NCI-H460 (cell line): ENCODE measurements at places on chromosomes 5 and 9.

DNA sequence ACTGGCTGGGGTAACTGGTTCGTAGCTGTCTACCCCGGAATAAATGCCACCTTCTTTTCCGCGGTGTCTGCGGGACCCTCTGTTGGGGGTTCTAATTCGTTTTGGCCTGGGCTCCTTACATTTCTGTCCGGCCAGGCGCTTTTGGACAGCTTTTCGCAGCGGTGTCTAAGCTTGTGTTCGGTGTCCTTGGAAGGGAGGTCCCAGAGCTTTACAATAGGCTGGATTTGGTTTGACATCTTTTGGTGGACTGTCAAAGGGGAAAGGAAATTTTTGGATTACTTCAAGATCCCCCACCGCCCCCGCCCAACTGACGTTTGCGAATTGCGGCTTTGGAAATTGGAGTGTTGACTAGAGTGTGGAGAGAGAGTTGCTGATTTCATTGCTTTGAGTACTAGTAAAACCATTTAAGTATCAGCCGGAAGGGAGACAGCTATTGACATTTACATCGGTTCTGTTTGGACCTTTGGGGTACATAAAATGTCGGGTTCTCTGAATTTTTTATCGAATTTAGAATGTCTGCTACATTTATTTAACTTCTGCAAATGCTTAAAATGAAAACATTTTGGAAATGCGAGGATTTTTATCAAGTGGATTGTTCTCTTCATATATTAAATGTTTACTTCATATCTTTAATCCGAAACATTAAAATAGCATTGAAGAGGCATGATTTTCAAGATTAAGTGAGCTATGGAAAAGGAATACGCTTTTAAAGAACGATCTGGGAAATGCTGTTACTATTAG, 4.7 kb upstream of the PURA start:
- no peak for DNase-seq

DNA sequence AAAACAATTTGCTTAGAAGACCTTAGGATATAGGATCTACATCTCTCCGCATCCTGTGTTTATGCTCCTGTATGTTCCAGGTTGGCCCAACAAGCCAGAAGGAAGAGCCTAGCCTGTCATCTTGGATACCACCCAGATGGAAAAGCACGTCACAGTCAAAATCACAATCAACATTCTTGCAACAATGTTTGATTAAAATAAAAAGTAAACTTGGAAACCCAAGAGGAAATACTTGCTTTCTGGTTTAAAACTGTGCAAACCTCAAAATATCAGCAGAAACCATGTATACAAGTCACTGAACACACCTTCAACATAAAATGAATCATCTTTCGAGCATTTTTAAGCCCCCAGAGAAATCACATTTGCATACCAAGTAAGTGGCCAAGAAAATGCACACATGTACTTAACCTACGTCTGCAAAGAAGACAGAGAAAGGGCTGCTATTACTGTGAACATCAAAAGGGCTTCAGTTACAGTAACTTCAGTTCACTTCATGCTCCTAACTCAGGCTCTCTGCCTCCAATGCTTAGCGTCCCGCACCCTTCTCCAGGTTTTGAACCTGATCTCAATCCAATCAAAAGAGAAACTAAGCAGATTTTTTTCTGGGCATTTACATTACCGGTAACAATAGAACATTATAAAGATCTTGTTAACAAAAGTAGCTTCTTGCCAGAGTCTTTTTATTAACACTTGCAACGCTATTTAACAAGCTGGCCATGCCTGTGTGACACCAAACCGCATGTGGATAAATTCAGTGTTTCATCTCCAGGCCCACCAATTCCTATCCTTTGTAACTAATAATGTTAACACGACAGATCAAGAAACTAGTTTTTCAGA, 1.3 kb downstream of the ENC1 start:
- no peak for DNase-seq

DNA sequence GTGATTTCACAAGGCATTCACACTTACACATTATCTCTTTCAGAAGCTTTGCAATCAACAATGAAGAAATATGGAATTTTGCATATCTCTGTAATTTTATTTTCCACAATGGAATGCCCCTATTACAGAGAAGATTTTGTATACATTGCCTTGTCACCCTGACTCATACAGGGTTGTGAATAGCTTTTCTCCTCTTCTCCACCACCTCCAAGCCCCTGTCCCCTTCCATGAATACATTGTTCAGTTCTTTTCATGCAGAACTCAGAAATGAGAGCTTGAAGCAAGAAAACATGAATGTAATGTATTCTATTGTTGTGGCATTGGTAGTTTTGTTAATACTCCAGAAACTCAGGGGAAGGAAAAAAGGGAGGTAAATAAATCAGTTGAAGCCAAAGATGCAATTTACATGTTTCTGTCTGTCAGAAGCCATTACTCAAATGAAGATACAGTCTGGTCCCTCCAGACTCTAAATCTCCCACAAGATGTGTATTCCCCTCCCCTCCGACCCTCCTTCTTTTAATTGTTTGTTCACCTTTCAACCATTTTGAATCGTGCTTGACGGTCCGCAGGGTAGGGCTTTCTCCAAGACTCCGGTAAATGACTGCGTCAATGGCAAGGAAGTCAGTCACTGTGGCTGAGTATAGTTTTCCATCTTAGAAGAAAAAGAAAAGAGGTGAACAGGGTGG, 86.1 kb downstream of the SEMA6A start:
- peak; percentile 4 for DNase-seq

- DNase-seq = no peak
These were observed 42.0 kb downstream of the SSBP2 start for GRCh38 chr5:81708889-81709288.

DNA sequence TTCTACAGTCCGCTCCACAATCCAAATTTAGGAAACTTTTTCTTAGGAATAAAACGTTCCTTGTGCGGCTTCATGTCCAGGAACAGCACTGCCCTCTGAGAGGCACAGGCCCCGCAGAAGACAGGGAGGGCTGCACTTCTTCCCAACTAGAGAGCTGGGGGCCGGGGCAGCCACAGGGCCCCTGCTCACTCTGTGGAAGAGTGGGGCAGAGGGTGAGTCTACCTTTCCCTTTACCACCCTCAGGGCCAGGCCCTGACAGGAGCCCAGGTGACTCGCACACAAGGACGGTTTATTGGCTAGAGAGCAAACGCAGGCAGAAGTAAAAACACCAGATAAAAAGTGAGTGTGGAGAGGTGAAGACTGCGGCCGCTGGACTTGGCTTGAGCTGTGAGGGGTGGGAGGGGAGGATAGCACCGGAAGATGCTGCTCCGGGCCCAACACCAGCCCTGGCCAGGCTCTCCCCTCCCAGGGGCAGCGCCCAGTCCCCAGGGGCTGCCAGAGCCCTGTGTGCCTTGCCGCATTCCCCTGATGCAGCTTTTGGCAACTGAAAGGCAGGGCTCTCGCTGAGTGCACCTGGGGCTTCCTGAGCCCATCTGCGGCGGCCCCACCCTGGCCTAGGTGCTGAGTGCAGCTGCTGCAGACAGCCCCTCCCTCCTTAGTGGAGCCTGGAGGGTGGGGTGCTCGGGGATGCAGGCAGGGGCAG, 20.2 kb downstream of the SH3GLB2 start:
- no peak for DNase-seq

GRCh38 chr5:179964015-179964414, 56.3 kb upstream of the TBC1D9B start:
- DNase-seq = no peak

DNA sequence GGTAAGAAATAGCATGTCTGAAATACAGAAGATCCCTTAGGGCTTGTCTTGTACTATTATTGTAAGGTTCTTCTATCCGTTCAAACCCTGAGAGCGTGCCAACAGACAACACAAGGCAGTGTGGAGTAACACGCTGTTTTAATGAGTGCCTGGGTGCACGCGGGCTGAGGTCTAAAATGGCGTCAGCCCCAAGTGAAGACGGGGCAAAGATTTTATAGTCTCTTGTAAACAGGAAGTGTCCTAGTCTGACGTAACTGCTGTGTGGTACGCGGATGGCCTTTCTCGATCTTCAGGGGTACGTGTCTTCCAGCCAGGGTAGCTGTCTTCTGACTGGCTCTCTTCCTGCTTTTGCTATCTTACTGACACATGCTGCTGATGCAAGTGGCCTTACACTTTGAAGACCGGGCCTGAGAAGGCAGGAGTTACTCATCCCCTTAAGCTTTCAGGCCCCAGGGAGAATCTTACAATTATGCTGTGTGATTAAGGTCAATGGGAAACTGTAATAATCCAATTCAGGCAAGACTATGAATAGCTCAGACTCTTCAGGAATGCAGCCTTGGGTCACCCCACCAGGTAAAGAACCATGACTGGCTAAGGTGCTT, 1812.0 kb upstream of the CDH9 start:
- DNase-seq = no peak

- no peak for DNase-seq
These were observed 89.2 kb downstream of the HMCN2 start for GRCh38 chr9:130354806-130355205.

GRCh38 chr5:137304226-137304874, 194.8 kb downstream of the SPOCK1 start:
- DNase-seq = no peak

DNA sequence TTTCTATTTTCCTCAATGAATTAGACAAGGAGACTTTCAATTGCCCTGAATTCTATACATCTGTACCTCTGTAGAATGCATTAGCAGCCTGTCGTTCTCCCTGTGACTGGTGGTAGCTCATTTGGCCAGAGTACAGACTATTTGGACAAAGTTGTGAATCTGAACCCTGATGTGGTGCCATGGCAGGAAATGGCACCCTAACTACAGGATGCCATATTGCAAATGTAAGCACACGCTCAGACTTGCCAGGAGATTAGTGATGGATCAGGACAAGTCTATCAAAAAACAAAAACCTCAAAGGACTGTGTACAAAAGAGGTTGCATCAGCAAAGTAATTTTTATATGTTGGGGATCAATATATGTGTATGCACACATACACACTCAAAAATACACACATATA, 58.3 kb downstream of the SVEP1 start:
- DNase-seq = no peak

DNA sequence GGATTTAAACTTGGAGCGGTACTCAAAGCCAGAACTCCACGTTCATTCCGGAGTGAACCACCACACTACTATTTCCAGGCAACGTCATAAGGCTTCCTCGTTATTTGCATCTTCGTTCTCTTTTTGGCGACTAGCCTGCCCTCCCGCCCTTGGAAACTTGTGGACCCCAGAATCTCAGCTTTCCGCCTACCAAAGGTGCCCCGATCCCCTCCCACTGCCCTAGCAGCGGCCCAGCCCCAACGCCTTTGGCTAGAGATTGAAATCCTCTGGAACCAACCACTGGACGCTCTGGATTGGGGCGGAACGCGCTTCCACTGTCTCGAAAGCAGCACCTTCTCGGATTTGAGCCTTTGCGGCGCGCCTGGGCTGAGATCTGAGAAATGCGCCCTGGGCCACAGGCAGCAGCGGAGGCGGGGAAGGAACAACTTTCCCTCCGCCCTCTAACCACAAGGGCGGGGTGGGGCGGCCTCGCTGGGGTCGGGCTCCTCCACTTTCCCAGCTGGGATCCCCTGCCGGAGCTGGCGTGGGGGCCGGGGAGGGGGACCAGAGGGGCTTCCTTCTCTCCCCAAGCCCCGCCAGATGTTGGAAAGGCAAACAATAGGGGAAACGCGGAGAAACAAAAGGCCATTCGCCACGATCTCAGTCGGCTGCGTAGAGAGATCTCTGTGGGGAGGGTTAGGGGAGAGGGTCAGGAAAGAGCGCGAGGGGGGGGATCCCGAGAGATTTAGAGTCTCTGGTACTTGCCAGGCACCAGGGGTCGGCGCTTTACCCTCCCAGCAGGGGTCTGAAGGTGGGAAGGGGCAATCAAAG, 1.3 kb downstream of the MOB3B start:
- no peak for DNase-seq

- no peak for DNase-seq
These were observed 138.1 kb upstream of the COL5A1 start for GRCh38 chr9:134503301-134504105.

- no peak for DNase-seq
These were observed 163.2 kb downstream of the HCN1 start for GRCh38 chr5:45532826-45533624.

DNA sequence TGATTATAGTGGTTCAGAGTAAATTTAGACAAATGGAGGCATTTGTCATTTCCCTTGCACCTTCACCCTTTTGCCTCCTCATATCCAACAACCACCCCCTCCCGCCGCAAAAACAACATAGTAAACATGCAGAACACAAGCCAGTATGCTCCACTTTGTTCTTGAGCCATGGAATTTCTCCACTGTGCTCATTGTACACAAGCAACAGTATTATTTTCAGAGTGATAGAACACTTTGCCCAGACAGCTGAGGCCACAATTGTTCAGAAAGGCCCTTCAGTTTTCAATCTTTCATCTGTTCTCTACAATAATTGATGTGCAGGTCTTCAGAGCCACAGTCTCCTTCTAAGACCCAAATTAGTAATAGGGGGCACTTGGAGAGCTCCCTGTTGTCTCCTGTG, 272.8 kb upstream of the SLC30A5 start:
- no peak for DNase-seq

- no peak for DNase-seq
These were observed 24.8 kb downstream of the ADCY2 start for GRCh38 chr5:7420510-7421280.

- no peak for DNase-seq
These were observed 2.5 kb downstream of the FIBCD1 start for GRCh38 chr9:130936285-130937117.
